Activated CD4-positive, alpha-beta memory T cell treated with anti-CD3 and anti-CD28 coated beads, Interleukin-2, amount 10 ng/mL, durations not matched to agents 7 days and 5 days (primary cell): ENCODE measurements at places on chromosomes 5 and 9. TPM values are rescaled to one million over a fixed set of nuclear protein-coding genes. Genes with fewer than 3 reads are reported as not detected.
A peak's percentile ranks its signal among the peaks of the same experiment; 100 is the strongest.

DNA sequence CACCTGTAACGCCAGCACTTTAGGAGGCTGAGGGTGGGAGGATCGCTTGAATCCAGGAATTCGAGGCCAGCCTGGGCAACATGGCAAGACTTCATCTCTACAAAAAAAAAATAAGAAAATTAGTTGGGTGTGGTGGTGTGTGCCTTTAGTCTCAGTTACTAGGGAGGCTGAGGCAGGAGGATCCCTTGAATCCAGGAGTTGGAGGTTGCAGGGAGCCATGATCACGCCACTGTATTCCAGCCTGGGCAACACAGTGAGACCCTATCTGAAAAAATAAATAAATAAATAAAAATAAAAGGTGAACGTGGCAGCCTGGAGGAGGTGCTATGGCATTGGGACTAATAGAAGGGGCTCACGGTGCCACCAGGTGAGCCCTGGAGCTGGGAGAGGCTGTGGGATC is 7.1 kb downstream of the FGFR4 start:
- H3K27me3 ChIP-seq = peaks cover 7% of the 10 kb centered on the region
- no peak for DNase-seq
- H3K27ac ChIP-seq = no peak overlapping the region
- H3K4me1 ChIP-seq = no peaks in the 10 kb centered on the region
- H3K4me3 ChIP-seq = no peak overlapping the region

GRCh38 chr9:87499424-87500017 is 1.9 kb downstream of the DAPK1 start:
- DNase-seq = no peak
- H3K27me3 ChIP-seq = peaks cover 37% of the 10 kb centered on the region
- no peak overlapping the region for H3K27ac ChIP-seq
- no peak overlapping the region for H3K4me3 ChIP-seq
- H3K36me3 ChIP-seq = no peaks in the 10 kb centered on the region

Gene SPINK6
- total RNA-seq = not detected

Gene PRRX2
- not detected for total RNA-seq

- no peak overlapping the region for H3K4me3 ChIP-seq
- no peaks in the 10 kb centered on the region for H3K36me3 ChIP-seq
- H3K27me3 ChIP-seq = no peaks in the 10 kb centered on the region
- DNase-seq = no peak
- H3K4me1 ChIP-seq = no peaks in the 10 kb centered on the region
Observed at GRCh38 chr5:123845356-123846100, 333.6 kb downstream of the CSNK1G3 start.

GRCh38 chr5:51411921-51412325 is 28.7 kb downstream of the ISL1 start:
- H3K36me3 ChIP-seq = no peaks in the 10 kb centered on the region
- no peaks in the 10 kb centered on the region for H3K27me3 ChIP-seq
- no peak for DNase-seq

GRCh38 chr5:90504743-90505142 is 24.6 kb downstream of the LYSMD3 start:
- H3K27ac ChIP-seq = no peak overlapping the region
- DNase-seq = no peak
- peaks cover 8% of the 10 kb centered on the region for H3K4me1 ChIP-seq
- no peaks in the 10 kb centered on the region for H3K27me3 ChIP-seq

DNA sequence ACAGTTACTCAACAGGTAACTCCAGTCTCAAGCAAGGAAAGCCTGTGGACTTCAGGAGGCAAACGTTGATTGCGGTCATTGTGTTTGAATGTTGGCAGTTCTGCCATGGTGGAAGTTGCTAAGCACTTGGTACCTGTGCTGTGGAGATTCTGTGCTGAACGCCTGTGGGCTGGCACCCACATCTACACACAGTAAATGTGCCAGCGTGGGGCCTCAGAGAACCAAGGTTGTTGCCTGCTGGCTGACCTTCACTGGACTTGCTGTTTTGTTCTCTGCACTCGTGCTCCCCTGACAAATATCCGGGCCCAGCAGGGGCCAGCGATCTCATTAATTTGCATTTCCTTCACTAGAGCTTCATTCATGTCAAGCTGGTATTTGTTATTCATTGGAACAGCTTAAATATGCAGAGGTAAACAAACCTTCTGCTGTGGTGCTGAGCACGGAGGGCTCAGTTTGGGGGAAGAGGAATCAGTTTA is 141.8 kb downstream of the PRKACG start:
- DNase-seq = no peak
- no peaks in the 10 kb centered on the region for H3K36me3 ChIP-seq
- H3K27me3 ChIP-seq = no peaks in the 10 kb centered on the region
- H3K4me3 ChIP-seq = no peak overlapping the region
- H3K4me1 ChIP-seq = no peaks in the 10 kb centered on the region

DNA sequence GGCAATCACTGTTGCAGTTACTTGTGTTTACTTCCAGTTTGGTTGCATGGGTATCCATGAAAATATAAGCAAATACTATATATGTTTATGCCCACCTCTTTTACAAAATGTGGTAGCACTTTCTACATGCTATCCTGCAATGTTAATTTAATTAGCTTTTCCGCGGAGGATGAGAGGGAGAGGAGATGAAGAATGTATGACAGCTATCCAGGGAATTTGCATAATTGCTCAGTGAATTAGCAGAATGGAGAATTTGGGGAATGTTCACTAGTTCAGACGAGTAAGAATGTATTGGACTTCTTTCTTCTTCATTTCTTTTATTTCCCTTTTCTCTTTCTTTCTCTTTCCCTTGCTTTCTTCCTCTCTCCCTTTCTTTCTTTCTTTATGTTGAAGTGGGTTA is 140.7 kb upstream of the SLC28A3 start:
- DNase-seq = no peak
- H3K4me1 ChIP-seq = no peaks in the 10 kb centered on the region
- H3K4me3 ChIP-seq = no peak overlapping the region
- H3K36me3 ChIP-seq = no peaks in the 10 kb centered on the region

Gene S1PR3
- not detected for total RNA-seq

Gene CSF2
- total RNA-seq = 30.8 TPM

- no peak for DNase-seq
- no peaks in the 10 kb centered on the region for H3K4me1 ChIP-seq
- no peaks in the 10 kb centered on the region for H3K27me3 ChIP-seq
- H3K4me3 ChIP-seq = no peak overlapping the region
Observed at GRCh38 chr9:108163321-108164005, 673.9 kb upstream of the KLF4 start.

Gene SH2D3C
- total RNA-seq = 81.9 TPM

- H3K27ac ChIP-seq = no peak overlapping the region
- no peak for DNase-seq
- peaks cover 5% of the 10 kb centered on the region for H3K27me3 ChIP-seq
- H3K4me1 ChIP-seq = peaks cover 4% of the 10 kb centered on the region
Observed at GRCh38 chr9:38182321-38182720, 113.3 kb upstream of the SHB start.

DNA sequence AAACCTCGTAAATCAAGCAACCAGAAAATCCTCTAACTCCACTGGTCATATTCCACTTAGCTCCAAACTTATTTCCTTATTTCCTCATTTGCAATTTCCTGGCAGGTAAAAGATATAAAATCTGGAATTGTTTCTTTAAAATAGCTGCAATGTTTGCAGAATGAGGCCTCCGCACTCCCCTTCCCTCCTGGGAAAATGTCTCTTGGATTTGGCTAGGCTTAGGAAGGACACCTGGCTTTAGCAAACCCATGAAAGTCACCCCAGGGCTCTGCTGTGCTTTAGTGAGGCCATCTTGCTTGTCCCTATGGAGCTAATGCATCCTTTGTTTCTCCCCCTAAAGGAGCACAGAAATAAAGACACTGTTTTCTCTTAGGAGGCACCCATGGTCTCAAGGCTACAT is 10.5 kb downstream of the ARSB start:
- H3K4me1 ChIP-seq = peaks cover 13% of the 10 kb centered on the region
- DNase-seq = no peak
- peaks cover 2% of the 10 kb centered on the region for H3K36me3 ChIP-seq
- no peak overlapping the region for H3K4me3 ChIP-seq
- H3K27me3 ChIP-seq = no peaks in the 10 kb centered on the region

DNA sequence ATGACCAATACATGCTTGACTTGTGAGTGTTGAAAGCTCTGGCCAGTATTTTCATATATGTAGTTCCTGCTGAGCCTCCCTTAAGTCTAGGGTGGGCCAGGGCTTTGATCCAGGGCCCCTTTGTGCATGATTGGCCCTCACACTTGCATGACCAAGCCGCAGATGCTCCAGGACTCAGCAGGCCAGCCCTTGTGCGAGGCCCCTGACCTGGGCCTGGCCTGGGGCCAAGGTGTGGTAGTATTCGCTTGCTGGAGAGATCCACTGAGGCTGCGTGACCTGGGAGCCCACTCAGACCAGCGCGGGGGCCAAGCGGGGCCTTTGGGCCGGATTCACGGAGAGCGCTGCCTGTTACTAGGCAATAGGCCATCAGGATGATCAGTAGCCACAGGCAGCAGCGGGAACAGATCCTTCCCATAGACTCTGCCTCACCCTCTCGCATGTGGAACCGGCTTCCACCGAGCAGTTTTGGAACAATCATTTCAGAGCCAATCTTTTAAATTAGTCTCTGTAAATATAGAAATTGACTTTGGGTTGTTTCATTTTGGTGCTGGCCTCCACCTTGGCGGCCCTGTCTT is 79.0 kb upstream of the PTCH1 start:
- H3K4me3 ChIP-seq = no peak overlapping the region
- no peak overlapping the region for H3K27ac ChIP-seq
- no peak for DNase-seq
- no peaks in the 10 kb centered on the region for H3K36me3 ChIP-seq

DNA sequence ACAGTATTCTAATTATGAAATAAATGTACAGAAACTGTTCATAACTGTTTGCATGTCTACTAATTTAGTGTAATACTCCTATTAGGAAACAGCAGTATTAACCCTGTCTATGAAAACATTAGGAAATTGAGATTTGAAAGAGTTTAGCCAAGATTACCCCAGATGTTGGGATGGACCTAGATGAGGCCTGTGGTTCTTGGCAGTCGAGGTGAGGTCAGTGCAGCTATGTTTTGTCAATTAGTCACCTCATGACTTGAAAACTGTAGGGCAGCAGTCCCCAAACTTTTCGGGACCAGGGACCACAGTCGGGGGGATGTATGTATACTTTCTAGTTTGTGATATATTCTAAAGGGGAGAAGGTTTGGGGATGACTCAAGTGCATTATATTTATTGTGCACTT is 4.7 kb downstream of the LNPEP start:
- H3K36me3 ChIP-seq = peaks cover 57% of the 10 kb centered on the region
- H3K27me3 ChIP-seq = no peaks in the 10 kb centered on the region
- no peak overlapping the region for H3K27ac ChIP-seq

GRCh38 chr5:131536211-131536826 is 98.7 kb downstream of the RAPGEF6 start:
- peaks cover 73% of the 10 kb centered on the region for H3K4me1 ChIP-seq
- peaks cover 44% of the 10 kb centered on the region for H3K36me3 ChIP-seq
- H3K27ac ChIP-seq = peak overlapping the region; percentile 19
- DNase-seq = no peak
